ENCODE measurements at places on chromosomes 5 and 9.

DNA sequence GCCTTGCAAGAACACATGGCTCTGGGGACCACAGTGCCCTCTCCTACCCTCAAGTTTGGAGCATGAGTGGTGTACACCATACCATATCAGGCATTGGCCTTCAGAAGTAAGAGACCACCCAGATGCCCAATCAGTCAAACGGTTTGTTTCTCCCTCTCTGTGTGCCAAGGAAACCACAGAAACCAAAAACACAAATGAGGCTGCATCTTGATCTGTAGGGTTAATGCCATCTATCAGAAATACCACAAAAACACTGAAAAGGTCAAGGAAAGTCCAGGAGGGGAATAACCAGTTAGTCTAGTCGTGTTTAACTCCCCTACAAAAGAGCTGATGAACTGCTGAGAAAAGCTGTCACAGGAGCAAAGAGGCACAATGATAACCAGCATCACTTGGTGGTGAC is 78.4 kb downstream of the INSYN2B start:
- DNase-seq = no peak

GRCh38 chr5:57681942-57682341 is 199.3 kb upstream of the ACTBL2 start:
- DNase-seq = peak; percentile 55

- no peak for DNase-seq
Measured at GRCh38 chr5:3380689-3381088, 214.9 kb upstream of the IRX1 start.

DNA sequence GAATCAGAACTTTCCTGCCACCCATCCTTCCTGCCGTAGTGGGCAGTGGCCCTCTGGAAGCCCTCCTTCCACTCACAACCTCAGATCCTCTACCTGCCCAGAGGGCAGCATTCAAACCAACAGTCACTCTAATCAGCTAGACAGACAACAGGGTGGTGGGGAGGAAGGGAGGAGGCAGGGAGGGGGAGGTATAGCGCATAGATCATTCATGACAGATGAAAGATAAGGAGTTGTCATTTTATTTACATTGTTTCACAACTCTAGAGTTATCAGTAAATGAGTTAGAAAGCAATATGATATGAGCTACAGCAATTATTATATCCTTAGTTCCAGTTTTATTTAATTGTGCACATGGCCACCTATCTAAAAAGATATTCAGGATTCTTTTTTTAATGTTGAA is 852 bp downstream of the IL9 start:
- no peak for DNase-seq

DNA sequence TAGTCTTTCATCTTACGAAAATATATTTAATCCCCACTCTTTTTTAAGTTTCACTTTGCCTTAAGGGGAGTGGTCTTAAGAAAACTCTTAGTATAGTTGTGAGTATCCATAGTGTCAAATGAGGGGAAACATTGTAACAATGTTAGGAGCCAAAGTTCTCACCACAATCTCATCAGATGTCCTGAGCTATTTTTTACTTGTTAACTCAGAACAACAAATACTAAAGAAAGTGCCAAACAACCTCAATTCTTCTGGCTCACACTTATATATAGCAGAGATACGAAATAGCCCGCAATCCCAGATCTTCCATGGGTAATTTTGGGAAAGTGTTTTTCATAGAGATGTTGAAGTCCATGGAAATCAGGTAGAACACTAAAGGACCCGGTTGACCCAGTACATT is 194.0 kb upstream of the DMRT1 start:
- DNase-seq = no peak

DNA sequence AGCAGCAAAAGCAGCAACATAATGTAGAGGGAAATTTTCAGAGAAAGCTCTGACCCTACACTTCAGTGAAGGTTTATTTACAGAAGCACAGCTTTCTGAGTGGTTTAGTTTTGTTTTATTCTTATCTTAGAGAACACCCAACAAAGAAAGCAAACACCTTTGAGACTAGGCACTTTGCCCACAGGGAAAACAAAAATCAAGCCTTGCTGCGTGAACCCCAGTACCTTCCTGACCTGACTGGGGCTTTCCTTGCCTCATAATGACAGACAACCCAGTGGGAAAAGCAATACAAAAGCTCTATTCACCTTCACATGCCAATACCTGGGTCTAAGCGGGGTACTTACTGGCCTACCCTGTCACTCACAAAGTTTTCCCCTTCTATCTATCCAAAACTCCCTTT is 189.8 kb downstream of the HINT1 start:
- DNase-seq = no peak

GRCh38 chr9:129285382-129285781 is 107.3 kb upstream of the IER5L start:
- no peak for DNase-seq

GRCh38 chr5:60651872-60652620 is 47.9 kb downstream of the DEPDC1B start:
- peak; percentile 82 for DNase-seq

- peak; percentile 80 for DNase-seq
Measured at GRCh38 chr5:72518001-72518683, 10.9 kb upstream of the ZNF366 start.

GRCh38 chr9:121949364-121949763 is 143.7 kb downstream of the TTLL11 start:
- DNase-seq = no peak

All from astrocyte of the spinal cord (primary cell).